Fibroblast of lung (primary cell): ENCODE measurements at places on chromosomes 16 and 17.

GRCh38 chr17:50297407-50297865 is 23.2 kb downstream of the TMEM92 start:
- DNase-seq, result peak; percentile 53

DNA sequence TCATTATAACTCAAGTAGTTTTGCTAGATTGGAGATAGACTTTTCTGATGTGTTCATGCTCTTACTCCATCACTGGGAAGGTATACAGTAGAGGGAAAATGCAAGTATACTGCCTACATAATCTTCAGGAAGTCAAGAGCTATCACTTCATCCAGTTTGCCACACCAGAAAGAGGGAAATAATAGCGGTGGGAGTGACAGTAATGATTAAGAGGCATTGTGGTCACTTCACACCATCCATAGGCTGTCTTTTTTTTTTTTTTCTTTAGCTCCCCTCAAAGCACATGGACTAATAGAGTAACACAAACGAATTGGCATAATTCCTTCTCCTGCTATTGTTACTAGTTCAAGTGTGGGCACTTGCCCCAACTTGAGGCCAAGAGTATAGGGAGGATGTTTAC is 28.4 kb upstream of the HLF start:
- DNase-seq, result no peak

DNA sequence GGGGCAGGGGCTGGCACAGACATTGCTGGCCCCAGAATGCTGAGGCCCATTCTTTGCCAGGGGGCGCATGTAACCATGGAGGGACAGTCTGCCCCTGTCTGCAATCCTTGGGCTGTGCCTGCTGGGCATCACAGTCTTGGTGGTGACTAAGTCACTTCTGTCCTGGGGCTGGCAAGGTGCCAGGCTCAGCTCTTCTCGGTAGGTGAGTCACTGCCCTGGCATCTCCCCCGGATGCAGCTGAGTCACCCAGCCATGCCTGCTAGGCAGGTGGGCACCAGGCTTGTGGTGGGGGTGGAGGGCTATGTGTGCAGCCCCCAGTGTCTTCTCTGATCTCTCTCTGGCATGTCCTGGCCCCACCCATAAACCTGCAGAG is 5.6 kb downstream of the RARA start:
- peak; percentile 79 for DNase-seq

- no peak for DNase-seq
Observed at GRCh38 chr17:20979792-20980083, 63.1 kb downstream of the USP22 start.

DNA sequence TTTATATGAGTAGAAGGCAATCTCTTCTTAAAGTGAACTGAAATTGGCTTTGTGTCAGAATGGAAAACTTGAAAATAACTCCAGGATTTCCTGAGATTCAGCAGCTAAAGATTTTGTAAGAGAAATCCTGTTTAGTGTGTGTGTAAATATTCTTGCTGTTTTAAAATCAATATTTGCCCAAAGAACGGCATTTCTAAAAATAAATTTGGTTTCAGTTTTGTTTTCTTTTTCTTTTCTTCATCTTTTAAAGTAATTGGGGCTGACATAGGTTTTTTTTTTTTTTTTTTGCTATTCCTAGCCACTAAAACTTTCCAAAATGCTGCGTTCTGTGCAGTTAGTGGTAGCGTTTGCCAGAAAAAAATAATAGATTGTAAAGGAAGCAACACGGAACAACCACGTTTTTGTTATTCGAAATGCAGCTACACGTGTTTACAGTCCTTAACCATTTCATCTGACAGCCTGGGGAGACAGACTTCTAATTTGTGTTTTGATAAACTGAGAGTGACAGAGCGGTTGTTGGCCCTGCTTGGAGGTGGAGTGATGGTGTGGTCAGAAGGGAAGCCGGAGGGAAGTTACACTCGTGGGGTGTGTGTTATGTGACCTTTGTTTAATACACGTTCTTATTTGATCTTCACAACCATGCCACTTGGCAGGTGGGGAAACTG is 21.6 kb upstream of the SMPD3 start:
- DNase-seq, result peak; percentile 5

DNA sequence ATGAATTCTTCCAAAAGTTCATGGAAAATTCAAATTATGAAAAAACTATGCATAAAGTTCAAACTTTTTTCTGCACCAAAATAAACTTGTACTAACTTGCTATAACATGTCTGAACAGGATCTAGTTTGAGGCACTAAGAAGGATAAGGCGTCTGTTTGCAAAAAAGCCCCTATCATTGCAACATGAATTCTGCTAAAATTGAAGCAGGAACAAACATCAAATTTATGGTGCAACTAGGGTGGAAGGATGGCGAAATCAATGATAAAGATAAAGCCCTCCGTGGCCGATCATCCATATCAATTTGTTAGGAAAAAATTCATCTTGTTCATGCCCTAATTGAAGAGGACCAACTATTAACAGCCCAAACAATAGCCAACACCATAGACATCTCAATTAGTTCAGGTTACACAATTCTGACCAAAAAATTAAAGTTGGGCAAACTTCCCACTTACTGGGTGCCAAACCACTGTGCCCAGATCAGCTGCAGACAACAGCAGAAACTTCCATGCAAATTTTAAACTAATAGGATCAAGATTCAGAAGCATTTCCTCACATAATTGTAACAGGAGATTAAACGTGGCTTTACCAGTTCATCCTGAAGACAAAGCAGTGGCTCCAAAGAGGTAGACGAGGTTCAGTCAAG is 12.9 kb downstream of the IL21R start:
- no peak for DNase-seq
